M059J (cell line): ENCODE measurements at places on chromosomes 12 and 14. TPM values are rescaled to one million over a fixed set of nuclear protein-coding genes. Genes with fewer than 3 reads are reported as not detected.
A peak's percentile ranks its signal among the peaks of the same experiment; 100 is the strongest.

Gene PRH2
- total RNA-seq: not detected in 2 replicates

GRCh38 chr14:95183532-95184412 lies 26.4 kb upstream of the DICER1 start:
- DNase-seq: no peak

Gene TRPV4
- 0.44 and 0.81 TPM in 2 replicates for total RNA-seq

Gene CELA1
- not detected in 2 replicates for total RNA-seq

Gene SOX5
- 1.6 and 4.1 TPM in 2 replicates for total RNA-seq

DNA sequence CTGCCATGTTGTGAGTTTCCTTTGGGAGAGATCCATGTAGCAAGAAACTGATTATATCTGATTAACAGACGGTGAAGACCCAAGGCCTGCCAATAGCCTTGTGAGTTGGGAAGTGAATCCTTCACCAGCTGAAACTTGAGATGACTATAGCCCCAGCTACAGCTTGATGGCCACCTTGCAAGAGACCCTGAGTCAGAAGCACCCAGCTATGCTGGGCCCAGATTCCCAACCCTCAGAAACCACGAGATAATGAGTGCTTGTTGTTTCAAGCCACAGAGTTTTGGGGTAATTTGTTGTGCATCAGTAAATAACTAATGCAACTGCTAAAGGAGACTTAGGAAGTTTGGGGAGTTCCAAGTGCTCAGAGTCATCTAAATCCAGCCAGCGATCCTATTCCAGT lies 80.3 kb downstream of the AVPR1A start:
- DNase-seq: peak; percentile 18

DNA sequence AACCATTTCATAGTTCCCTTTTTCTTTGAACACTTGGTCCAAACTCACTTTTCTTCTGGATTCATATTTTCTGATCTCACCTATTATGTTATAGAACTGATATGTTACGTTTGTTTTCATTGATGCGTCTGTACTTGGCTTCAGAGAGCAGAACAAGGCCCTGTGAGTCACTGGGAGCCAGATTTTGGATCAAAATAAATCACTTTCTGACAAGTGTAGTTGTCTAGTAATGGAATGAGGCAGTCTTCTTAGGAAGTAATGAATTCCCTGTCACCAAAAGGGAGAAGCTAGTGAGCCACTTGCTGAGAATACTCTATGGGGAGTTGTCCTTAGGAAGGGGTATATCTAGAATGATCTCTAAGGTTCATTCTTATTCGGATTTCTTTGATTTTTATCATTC lies 10.2 kb downstream of the BICD1 start:
- DNase-seq: peak; percentile 68

- no peak for DNase-seq
Measured at GRCh38 chr12:92193063-92193462, 47.4 kb upstream of the BTG1 start.

Gene CPSF2
- 34.9 and 38.7 TPM in 2 replicates for total RNA-seq

DNA sequence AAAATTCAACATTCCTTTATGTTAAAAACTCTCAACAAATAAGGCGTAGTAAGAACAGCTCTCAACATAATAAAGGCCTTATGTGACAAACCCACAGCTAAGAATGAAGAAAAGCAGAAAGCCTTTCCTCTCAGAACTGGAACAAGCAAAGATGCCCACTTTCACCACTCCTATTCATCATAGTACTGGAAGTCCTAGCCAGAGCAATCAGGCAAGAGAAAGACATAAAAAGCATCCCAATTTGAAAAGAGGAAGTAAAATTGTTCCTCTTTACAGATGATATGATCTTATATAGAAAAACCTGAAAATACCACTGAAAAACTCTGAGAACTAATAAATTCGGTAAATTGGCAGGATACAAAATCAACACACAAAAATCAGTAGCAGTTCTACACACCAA lies 52.1 kb downstream of the STON2 start:
- DNase-seq: no peak

DNA sequence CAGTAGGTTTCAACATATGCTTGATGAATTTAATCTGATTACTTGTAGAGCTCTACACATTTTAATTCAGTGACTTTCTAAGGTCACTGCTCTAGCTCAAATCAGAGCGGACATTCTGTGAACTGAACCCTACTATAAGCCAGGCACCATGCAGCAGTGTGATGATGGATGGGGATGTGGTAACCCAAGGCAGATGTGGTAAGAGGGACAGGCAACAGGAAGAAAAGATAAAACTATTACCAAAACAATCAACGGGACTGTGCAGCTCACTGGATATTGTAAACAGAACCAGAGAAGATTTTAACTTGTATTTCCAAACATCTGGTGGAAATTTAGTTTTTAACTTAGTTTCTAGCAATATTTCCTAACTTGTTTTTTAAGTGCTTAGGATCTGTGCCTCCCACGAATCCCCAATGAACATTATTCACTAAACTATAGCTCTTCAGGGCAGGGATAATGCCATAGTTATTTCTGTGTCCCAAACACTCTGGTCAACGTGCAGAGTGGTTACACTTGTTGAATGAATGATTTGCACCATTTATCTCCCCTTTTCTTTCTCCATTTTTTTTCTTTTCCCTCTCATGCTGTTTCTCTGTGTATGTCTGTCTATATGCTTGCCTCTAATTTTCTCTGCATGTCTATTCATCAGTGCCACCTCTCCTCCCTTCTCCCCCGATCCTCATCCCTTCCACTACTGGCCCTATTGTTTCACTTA lies 3.0 kb downstream of the ERO1A start:
- DNase-seq: no peak

- DNase-seq: no peak
Measured at GRCh38 chr14:36518031-36518585, 1.9 kb downstream of the NKX2-1 start.

DNA sequence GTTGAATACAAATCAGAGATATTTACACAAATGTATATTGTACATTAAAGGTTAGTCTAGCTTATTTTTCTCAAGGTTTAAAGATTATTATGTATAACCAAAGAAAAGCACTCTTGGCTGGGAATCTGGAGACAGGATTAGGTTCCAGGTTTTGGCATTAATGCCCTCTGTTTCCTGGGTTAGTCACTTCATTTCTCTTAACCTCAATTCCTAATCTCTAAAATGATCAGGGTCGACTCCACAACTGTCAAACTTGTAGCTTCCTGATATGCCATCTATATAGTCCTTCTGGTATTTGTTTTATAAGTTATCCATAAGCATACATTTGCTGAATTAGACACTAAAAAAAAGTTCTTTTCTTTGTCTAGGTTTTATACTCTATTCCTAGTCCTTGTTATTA lies 2.6 kb downstream of the ITPR2 start:
- DNase-seq: peak; percentile 46

DNA sequence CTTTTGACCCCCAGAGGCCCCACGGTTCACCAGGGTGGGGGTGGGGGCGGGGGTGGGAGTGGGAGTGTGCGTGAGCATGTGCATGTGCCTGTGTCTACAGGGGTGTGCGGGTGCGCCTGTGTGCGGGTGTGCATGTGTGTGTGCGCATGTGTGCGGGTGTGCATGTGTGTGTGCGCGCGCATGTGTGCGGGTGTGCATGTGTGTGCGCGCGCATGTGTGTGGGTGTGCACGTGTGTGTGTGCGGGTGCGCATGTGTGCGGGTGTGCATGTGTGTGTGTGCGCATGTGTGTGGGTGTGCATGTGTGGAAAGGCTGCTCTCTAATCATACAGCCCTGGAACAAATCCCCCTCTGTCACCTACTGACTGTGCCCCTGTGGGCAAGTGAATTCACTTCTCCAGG lies 38.8 kb downstream of the RFLNA start:
- no peak for DNase-seq

Gene SMOC1
- total RNA-seq: 0.05 TPM in 1 of 2 replicates, not detected in the other
